Hematopoietic multipotent progenitor cell treated with erythropoietin and hydrocortisone succinate and interleukin-3 and kit ligand, for 4 days (in vitro differentiated cells): ENCODE measurements at places on chromosomes 5 and 9.

DNA sequence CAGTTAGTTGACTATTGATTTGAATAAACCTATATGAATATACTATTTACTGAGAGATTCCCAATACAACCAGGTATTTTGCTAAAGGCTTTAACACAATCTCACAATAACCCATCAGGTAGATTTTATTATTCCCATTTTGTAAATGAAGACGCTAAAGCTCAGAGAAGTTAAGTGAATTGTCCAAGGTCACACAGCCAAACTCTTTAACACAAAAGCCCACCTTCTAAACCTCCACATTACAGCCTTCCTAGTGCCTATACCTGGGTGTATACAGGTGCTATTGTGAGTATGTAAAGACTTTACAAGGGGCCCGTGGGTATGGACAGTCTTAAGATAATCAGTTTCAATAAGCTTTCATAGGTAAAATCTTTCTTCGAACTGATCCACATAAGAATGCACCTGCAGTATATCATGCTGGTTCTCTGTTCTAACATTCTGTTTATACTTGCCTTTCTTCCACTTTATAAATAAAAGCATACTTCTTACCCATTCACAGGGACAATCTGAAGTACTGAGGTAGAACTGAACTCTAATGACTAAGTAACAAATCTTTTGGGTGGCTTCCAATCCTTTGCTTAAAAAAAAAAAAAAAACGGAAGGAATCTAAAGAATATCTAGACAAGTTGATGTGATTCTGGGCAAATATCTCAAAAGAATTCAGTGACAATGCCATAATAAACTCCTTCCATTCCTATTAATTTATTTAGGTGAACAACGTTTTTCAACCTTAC lies 59.1 kb downstream of the PJA2 start:
- no peak for DNase-seq

- no peak for DNase-seq
These were observed 170.5 kb upstream of the SMIM23 start for GRCh38 chr5:171614971-171615653.

DNA sequence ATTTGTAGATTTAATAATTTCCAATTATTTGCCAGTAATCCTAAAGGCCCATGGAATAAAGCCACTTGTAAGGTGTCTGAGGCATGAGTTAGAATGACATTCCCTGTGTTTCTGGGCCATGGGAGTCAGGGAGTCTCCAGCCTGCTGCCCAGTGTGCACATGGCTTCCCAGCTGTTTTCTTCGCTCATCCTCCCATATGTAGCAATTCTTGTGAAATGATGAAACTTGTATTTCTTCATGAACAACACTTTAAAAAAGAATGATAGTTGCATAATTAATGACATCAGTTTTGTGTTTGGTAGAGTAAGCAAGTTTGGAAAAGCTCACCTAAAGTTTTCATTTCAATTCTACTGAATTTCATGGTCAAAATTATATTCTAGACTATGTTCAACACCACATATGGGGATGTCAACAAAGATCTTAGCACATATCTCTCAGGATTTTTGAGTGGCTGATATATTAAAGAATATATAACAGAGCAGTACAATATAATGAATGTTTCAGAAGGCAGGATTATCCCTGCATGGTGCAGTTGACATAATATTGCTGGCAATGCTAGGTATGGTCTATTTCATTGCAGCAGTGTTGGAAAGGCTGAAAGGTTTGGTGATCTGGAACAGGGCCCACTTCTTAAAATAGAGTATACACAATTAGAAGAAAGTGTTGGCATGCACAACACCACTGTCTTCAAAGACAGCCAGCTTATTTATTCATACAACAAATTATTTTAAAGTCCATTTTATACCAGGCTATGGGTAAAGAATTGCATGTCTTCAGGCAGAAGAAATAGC lies 44.7 kb downstream of the GRIN3A start:
- DNase-seq, result no peak

DNA sequence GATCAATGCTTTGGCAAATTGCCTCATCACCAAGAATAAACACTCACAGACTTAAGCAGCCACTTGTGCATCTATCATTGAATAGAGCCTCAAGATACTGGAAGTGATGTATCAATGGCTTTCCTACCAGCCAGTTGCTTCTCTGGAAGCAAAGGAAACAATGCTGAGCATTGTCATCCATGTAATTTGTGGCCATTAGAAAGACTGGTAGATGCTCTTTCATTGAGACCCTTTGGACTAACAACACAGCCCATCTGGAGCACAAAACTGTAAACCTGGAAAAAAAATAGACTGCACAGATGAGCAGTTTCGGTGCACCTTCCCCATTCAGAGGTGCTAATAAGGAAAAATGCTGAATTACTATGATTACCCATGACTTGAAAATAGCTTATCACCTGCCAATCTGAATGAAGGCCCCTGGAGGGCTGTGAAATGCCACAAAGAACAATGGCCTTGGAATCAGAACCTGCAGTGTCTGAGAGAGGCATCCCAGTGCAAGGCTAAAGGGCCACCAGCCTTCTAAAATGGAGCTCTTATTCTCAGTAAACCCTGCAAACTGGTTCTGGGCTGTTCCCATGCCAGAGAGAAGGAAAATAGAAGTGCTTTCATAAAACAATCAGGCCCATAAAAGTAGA lies 127.5 kb downstream of the RFK start:
- DNase-seq, result no peak

DNA sequence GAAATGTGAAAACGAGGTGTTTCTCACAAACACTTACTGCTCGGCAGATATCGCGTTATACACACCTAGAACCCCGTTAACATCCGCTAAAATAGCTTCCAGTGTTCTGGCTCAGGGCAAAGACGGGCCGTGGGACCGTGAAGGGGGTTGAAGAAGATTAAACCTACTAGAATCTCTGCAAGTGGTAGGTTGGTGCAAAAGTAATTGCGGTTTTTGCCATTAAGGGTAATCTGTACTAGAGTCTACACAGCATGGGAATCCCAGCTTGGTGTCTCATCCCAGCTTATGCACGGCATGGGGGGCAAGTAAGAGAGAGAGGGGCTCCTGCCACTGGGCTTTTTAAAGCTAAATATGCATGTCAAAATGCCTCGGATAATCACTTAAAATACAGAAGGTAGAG lies 43.9 kb downstream of the HRH2 start:
- no peak for DNase-seq

GRCh38 chr5:58666598-58667581 lies 84.0 kb downstream of the RAB3C start:
- peak; percentile 36 for DNase-seq

DNA sequence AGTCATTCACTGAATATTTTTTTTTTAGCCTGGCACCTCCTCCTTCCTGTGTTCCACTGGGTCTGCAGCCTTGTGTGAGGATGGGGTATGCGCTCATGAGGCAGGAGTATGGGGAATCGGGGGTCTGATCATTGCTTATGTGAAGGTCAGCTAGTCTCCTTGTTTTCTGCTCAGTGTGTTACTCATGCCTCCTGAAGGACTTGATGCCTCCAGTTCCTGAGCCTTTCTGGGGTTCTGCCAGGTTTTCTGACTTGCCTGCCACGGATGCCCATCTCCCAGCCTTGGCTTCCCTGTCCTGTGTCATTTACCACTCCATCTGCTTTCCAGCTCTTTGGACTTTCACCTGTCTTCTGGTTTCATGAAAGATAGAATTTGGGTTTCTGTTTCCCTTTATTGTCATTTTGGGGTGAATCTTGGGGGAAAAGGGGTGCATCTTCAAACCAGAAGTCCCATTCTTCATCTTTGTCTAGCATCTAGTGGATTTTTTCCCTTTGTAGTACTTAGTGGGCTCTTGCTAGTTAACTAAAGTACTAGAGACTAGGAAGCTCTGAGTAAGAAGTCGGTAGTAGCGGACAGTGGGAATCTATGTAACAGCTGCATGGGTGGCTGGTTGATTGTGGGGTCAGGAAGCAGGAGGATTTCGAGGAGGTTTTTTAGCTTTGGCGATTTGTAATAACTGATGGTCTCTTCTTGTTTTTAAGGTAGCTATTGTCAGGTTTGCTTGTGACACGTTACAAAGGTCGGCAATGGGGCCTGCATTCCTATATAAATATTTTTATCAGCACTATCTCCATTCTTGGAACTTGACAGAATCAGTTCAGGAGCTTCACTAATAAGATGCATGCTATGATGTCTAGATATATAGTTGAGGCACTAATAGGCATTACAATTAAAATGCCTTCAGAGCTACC lies 8.2 kb downstream of the OTULIN start:
- no peak for DNase-seq

GRCh38 chr5:7446913-7447312 lies 51.0 kb downstream of the ADCY2 start:
- no peak for DNase-seq

GRCh38 chr5:104016646-104017045 lies 454.1 kb upstream of the NUDT12 start:
- no peak for DNase-seq

DNA sequence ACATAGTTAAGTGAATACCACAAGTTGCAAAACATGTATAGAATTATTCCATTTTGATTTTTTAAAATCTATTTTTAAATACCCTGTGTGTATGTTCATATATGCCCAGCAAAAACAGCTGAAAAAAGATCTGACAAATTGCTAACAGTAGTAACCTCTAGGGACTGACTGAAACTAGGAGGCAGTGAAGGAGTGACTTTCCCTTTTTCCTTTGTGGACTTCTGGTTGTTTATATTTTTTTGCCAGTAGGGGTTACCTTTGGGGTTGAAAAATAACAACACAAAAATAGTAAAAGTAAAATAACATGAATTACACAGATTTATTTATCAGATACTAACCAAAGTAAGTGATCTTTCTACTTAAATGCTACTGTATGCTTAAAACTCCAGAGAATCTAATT lies 2.9 kb downstream of the MEGF9 start:
- no peak for DNase-seq

DNA sequence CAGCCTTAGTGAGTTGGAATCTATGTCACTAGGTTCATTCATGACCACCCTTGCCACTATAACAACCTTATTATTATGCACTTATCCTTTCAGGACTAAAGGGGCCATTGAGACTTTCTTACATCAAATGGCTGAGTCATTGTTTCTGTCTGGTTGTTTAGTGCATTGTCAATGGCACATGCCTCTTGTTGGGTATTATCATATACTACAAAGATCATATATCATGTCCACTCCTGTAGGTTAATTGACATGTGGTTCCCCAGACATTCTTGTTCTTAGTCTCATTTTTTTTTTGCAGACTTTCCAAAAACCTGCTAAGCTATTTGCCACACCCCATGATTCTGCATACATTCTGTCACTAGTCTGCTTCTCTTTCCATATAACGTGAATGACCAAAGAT lies 66.7 kb upstream of the PRDM9 start:
- no peak for DNase-seq

DNA sequence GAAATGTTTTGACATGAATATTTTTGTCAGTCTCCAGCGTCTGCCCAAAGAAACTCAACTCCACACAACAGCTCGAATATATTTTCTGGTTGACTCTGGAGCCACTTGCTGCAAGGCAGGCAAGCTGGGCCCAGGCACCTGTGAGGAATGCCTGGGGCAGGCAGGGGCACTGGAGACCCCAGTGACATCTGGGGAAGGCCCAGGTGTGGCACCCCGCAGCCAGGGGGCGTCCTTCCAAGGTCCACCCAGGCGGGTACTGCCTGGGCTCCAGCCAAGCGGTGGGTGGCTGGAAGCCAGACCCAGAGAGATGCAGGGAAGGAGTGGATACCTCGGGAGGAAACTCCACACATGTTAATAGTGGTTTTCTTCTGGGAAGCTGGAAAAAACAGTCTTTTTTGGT lies 125.9 kb downstream of the PHF2 start:
- no peak for DNase-seq

DNA sequence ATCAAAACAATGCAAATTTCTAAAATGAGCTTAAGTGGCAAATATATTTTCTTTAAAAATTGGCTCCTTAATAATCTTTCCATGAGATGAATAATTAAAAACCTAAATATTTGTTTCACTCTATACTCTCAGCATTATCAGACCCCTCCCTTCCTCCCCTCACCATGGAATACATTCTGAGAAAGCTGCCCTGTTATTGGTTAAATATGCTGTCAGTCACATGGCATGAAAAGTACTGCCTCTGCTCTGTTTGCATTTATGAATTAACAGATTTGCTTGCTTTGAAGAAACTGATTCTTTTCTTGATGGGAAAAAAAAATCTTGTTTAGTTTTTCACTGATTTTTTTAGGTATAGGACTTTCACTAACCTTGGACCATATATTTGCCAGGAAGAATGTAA lies 17.0 kb upstream of the RPS23 start:
- DNase-seq, result no peak

DNA sequence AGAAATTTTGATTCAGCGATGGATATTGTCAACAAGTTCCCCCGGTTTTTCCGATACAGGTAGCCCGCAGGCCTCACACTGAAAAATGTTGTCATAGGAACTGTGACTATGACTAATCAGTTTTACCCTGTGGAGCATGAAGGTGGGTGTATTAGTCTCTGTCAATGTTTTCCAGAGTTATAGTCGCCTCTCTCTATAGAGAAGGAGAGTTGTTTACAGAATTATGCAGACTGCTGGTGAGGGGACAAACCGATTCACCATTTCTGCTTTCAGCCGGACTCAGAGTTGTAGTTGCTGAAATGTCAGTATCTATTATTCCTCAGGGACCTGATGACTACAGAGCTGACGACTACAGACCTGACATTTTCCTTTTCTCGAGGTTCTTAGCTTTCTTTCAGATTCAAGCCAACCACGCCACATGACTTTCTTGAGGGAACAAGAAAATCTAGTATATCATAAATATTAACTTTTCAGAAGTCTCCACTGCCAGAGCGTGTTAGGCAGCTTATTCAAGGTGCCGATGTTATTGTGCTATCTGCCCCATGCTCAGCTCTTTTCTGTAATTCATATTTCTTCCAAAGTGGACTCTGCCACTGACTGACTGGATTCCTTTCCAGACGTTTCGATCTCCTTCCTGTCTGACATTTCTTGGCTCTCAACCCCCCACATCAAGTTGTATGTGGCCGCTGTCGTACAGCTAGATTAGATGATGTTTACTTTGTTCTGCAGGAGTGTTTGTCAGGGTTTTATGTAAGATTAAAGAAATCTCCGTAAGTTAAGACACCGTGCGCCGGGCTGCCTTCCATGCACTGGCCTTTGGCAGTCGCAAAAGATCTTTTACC lies 178.1 kb downstream of the FGF1 start:
- DNase-seq, result no peak

GRCh38 chr5:116144103-116144502 lies 59.3 kb downstream of the COMMD10 start:
- no peak for DNase-seq

DNA sequence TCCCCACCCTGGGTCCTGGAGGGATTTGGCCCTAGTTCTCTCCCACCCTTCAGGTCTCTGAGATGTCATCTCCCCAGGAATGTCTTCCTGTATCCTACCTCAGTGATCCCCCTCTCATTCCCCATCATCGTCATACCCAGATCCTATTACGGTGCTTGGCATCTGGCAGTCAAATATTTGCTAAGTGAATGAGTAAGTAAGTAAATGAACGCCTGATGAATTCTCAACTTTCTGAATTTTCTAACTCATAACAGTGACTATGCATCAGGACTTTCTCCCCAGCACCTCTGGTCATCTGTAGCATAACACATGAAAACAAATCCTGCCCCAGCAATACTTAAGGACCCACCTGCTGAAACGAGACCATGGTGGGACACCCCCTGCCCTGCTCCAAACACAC lies 244.2 kb downstream of the EBF1 start:
- no peak for DNase-seq
